ENCODE measurements at places on chromosomes 4 and X. TPM values are rescaled to one million over a fixed set of nuclear protein-coding genes. Genes with fewer than 3 reads are reported as not detected.

- H3K4me3 ChIP-seq = peak overlapping the region; percentile 19
- no peaks in the 10 kb centered on the region for H3K27me3 ChIP-seq
- peaks cover 44% of the 10 kb centered on the region for H3K4me1 ChIP-seq
Measured at GRCh38 chr4:98642991-98643426, 15.4 kb downstream of the TSPAN5 start.

DNA sequence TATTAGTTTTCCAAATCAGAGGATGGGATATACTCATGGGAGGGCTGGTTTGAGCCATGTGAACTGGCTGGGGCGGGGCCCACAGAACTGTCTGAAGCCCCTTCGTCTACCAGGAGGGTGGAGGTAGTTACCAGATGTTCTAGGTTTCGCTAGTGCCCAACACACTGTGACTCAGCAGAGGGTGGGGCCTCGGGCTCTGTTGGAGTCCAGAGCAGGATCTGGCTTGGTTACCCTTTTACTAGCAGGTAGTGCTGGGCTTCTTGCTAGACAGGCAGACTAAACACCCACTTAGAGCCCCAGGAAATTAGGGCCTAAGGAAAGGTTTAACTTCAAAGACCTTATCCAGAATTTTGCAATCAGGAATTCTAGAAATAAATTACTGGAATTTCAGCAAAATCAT lies 56.2 kb upstream of the CHRDL1 start:
- H3K4me1 ChIP-seq = peaks cover 5% of the 10 kb centered on the region
- H3K36me3 ChIP-seq = no peaks in the 10 kb centered on the region
- H3K27me3 ChIP-seq = peaks cover 9% of the 10 kb centered on the region
- H3K4me3 ChIP-seq = no peak overlapping the region
- H3K27ac ChIP-seq = no peak overlapping the region

GRCh38 chr4:156038772-156039171 lies 85.1 kb upstream of the CTSO start:
- H3K4me1 ChIP-seq = no peaks in the 10 kb centered on the region
- no peak for DNase-seq
- H3K27ac ChIP-seq = no peak overlapping the region
- no peaks in the 10 kb centered on the region for H3K36me3 ChIP-seq
- H3K27me3 ChIP-seq = peaks cover 5% of the 10 kb centered on the region

- no peak for DNase-seq
- H3K36me3 ChIP-seq = peaks cover 3% of the 10 kb centered on the region
- H3K27me3 ChIP-seq = peaks cover 6% of the 10 kb centered on the region
- H3K4me1 ChIP-seq = no peaks in the 10 kb centered on the region
- H3K4me3 ChIP-seq = no peak overlapping the region
Measured at GRCh38 chr4:140818433-140818832, 62.2 kb upstream of the TBC1D9 start.

GRCh38 chrX:36573720-36574119 lies 434.4 kb upstream of the FAM47C start:
- H3K27me3 ChIP-seq = no peaks in the 10 kb centered on the region
- H3K27ac ChIP-seq = no peak overlapping the region

- no peak overlapping the region for H3K27ac ChIP-seq
- peak overlapping the region; percentile 67 for H3K4me3 ChIP-seq
- H3K36me3 ChIP-seq = peaks cover 2% of the 10 kb centered on the region
- H3K27me3 ChIP-seq = peaks cover 57% of the 10 kb centered on the region
- H3K4me1 ChIP-seq = peaks cover 10% of the 10 kb centered on the region
- no peak for DNase-seq
Measured at GRCh38 chrX:25020905-25021449, 5.2 kb upstream of the ARX start.

DNA sequence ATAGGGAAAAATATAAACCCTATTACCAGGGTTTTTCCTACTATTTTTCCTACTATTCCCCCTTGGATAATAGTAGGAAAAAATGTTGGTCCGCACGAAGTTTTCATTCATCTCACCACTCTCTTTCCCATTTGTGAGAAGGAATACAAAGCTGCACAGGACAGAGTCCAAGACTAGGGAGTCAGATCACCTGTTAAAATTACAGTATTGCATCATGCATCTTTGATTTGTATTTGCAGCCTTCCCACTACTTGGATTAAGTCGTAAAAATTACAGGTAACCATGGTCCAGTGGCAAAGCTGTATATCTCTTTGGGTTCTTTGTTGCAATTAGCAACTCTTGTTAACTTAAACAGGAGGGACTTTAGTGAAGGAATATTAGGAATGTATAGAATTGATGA lies 121.5 kb downstream of the FNIP2 start:
- no peaks in the 10 kb centered on the region for H3K27me3 ChIP-seq
- no peak overlapping the region for H3K4me3 ChIP-seq
- H3K36me3 ChIP-seq = no peaks in the 10 kb centered on the region
- H3K4me1 ChIP-seq = no peaks in the 10 kb centered on the region
- no peak for DNase-seq

GRCh38 chrX:12709047-12709446 lies 82.2 kb upstream of the PRPS2 start:
- H3K4me1 ChIP-seq = no peaks in the 10 kb centered on the region
- H3K27ac ChIP-seq = no peak overlapping the region
- H3K4me3 ChIP-seq = no peak overlapping the region
- no peaks in the 10 kb centered on the region for H3K36me3 ChIP-seq

DNA sequence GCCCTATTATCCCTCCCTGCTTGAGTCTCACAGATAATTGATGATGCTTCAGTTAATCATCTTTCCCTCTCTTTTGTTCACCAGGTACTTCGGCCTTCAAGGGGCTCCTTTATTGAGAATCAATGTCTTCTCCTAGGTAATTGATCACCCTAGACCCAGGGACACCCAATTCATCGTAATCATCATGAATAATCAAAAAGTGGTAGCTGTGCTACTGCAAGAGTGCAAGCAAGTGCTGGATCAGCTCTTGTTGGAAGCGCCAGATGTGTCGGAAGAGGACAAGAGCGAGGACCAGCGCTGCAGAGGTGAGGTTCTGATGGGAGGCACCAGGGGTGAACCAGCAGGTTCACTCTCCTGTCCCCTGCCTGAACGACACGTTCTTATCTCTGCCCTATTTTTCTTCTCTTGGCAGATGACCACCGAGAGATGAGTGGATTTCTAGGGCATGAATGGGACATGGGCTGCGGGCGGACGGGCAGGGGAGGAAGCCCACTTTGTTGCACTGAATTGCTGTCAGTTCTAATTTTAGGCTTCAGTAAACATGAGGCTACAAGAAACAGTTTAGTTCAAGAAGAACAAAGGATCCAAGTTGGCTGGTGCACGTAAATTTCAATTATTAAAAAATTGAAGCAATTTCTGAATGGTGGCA lies 80.5 kb downstream of the ALPK1 start:
- H3K36me3 ChIP-seq = peaks cover 17% of the 10 kb centered on the region
- no peak overlapping the region for H3K27ac ChIP-seq
- H3K27me3 ChIP-seq = no peaks in the 10 kb centered on the region
- H3K4me1 ChIP-seq = peaks cover 4% of the 10 kb centered on the region
- DNase-seq = no peak

- no peak for DNase-seq
- H3K4me1 ChIP-seq = peaks cover 2% of the 10 kb centered on the region
- H3K27me3 ChIP-seq = no peaks in the 10 kb centered on the region
- H3K4me3 ChIP-seq = no peak overlapping the region
Measured at GRCh38 chr4:1590244-1590643, 93.9 kb downstream of the FAM53A start.

DNA sequence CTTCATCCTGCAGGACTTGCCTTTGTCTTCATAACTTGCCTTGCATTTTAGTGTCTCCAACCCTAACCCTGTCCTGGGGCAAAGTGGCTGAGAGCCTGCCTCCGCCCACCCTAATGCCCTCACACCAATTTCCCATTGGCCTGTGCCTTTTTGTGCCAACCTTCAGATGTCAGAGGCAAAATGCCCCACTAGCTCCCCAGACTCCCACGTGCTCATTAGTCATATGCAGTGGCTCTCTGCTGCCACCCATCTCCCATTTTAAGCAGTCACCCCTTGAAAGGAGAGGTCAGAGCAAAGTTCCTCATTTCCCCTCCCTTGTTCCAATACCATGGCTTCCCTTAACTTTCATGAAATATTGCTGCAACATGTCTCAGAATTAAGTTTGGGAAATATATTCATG lies 74.8 kb upstream of the PASD1 start:
- H3K4me1 ChIP-seq = no peaks in the 10 kb centered on the region
- no peak for DNase-seq
- H3K27ac ChIP-seq = no peak overlapping the region
- no peak overlapping the region for H3K4me3 ChIP-seq

- H3K4me1 ChIP-seq = peaks cover 2% of the 10 kb centered on the region
- DNase-seq = no peak
- peak overlapping the region; percentile 33 for H3K4me3 ChIP-seq
- H3K27me3 ChIP-seq = peaks cover 23% of the 10 kb centered on the region
- no peak overlapping the region for H3K27ac ChIP-seq
Measured at GRCh38 chr4:3699678-3700077, 66.5 kb upstream of the ADRA2C start.

DNA sequence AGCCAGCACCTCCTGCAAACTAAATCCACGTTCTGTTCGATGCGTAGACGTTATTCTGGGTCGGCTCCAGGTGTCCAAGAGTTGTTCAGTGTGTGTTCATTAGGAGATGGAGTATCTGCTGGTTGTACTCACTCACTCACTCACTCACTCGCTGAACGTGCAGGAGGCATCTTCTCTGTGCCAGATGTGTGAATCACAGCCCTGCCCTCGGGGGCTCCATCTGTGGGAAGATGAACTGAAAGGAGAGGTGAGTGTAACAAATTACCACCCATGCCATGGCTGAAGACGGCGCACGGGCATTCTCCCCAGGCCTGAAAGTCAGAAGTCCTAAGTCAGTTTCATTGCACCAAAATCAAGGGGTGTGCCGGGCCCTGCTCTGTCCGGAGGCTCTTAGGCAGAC lies 16.1 kb downstream of the NSG1 start:
- H3K27me3 ChIP-seq = no peaks in the 10 kb centered on the region
- no peak overlapping the region for H3K4me3 ChIP-seq
- no peak overlapping the region for H3K27ac ChIP-seq
- H3K4me1 ChIP-seq = peaks cover 11% of the 10 kb centered on the region

DNA sequence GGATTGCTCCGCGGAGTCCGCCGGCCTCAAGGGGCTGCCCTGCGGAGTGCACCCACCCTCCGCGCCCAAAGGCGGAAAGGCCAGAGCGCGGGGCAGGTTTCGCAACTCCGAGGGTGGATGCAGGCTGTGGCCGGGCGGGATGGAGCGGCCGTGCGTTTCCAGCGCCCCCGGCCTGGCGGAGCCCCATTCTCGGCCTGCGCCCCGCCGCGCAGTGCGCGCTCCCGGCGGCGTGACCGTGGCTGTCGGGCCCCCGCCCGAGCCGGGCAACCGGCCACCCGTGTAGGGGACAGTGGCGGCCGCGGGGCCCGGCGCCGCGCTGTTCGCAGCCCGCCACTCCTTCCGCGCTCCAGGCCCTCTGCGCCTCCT lies 331 bp downstream of the SETD7 start:
- peak overlapping the region; percentile 99 for H3K4me3 ChIP-seq
- no peak for DNase-seq
- peaks cover 5% of the 10 kb centered on the region for H3K36me3 ChIP-seq
- H3K27ac ChIP-seq = peak overlapping the region; percentile 99

GRCh38 chr4:131093303-131093702 lies 1997.4 kb downstream of the C4orf33 start:
- H3K27me3 ChIP-seq = no peaks in the 10 kb centered on the region
- H3K36me3 ChIP-seq = no peaks in the 10 kb centered on the region
- H3K4me1 ChIP-seq = no peaks in the 10 kb centered on the region

- H3K4me3 ChIP-seq = no peak overlapping the region
- H3K27me3 ChIP-seq = no peaks in the 10 kb centered on the region
- no peak for DNase-seq
- H3K27ac ChIP-seq = no peak overlapping the region
- no peaks in the 10 kb centered on the region for H3K4me1 ChIP-seq
Measured at GRCh38 chrX:121254336-121254735, 206.9 kb downstream of the GLUD2 start.

DNA sequence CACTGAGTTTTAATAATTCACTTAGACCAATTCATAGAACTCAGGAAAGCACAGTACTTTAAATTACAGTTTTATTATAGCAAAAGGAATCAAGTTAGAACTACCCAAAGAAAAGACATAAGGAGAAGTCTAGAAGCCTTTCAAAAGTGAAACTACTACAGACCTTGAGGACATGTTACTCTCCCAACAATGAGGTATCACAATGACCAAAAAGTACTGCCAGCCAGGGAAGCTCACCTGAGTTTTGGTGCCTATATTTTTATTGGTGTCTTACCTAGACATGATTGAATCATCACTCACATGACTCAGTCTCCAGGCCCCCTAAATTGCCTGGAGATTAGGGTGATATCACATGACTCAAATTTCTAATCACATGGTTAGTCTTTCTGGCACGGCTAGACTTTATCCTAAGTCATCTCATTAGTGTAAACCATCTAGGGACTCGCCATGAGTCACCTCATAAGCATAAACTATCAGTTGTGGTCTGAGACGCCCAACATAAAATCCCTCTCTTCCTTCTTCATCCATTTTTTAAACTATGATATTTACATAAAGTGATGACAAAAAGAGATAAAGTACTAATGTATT lies 372.3 kb downstream of the TMA16 start:
- H3K4me3 ChIP-seq = no peak overlapping the region
- no peak for DNase-seq
- H3K36me3 ChIP-seq = no peaks in the 10 kb centered on the region
- H3K27me3 ChIP-seq = no peaks in the 10 kb centered on the region

GRCh38 chr4:128322986-128323385 lies 35.4 kb upstream of the PGRMC2 start:
- no peak overlapping the region for H3K27ac ChIP-seq
- no peak overlapping the region for H3K4me3 ChIP-seq
- DNase-seq = no peak
- H3K27me3 ChIP-seq = no peaks in the 10 kb centered on the region
- peaks cover 2% of the 10 kb centered on the region for H3K36me3 ChIP-seq

The CXXC4 gene
- 0.21 TPM for total RNA-seq

The SPIN2A gene
- 0.67 TPM for total RNA-seq

The RPL10 gene
- total RNA-seq = 4,820 TPM

The F9 gene
- total RNA-seq = not detected

The PF4V1 gene
- not detected for total RNA-seq

The FRG2 gene
- total RNA-seq = not detected

The TRMT44 gene
- total RNA-seq = 32.7 TPM

The HSFX4 gene
- total RNA-seq = not detected

The YY2 gene
- 0.68 TPM for total RNA-seq
